ENCODE measurements at places on chromosomes 13 and 19. TPM values are rescaled to one million over a fixed set of nuclear protein-coding genes. Genes with fewer than 3 reads are reported as not detected.

The CD37 gene
- 6.5 TPM for total RNA-seq

The SMIM44 gene
- not detected for total RNA-seq

The PLEKHJ1 gene
- 30.6 TPM for total RNA-seq

The FAM174C gene
- total RNA-seq = 4.9 TPM

The ZNF793 gene
- total RNA-seq = 16.8 TPM

The PRODH2 gene
- not detected for total RNA-seq

- no peak for DNase-seq
These were observed 34.3 kb downstream of the NAA16 start for GRCh38 chr13:41345165-41345913.

GRCh38 chr13:78777976-78778375 lies 119.0 kb upstream of the OBI1 start:
- no peak for DNase-seq

DNA sequence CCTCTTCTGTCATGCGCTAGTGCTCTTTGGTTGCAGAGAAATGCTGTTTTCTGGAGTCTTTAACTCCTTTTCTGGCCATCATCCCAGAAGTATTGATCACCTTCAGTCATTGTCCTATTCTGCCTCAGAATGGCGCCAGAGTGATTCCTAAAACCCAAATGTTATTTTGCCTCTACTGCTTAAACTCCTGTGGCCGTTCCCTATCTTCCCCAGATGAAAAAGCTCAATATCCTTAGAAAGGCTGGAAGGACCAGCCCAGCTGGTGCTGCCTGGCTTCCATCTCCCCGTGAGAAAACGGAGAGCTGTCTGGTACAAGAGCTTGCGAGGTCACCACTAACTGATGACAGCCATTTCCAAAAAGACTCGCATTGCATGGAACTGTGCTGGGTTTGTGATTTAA lies 179.1 kb downstream of the RBM26 start:
- no peak for DNase-seq

DNA sequence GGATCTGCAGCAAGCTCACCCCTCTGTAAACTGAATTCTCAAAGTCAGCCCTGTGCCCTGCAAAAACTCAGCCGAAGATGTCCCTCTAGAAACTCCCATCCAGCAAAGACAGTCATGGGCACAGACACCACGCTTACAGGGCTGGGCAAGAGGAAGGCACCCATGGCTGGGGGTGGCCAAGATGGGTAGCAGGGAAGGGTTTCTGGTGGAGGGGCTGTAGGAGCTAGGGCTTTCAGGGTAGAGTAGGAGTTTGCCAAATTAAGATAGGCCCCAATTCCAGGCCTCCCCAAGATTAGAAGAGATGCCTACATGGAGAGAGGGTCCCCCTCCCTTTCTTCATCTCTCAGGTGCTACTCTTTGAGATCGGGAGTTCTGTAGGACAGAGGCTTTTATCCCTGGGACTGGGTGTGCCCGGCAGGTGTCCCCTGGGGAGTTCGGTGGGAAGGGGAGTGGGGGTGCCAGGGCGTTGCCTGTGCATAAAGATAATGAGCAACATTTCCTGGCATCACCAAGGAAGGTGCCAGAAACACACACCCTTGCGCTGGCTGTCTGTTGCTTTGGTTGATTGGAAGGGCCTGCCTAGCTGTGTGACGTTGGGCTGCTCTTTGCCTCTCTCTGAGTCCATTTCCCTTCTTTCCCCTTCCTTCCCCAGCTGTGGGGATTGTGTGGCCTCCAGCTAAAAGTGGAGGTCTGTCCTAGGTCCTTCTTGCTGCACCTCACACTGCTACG lies 9.4 kb downstream of the NRTN start:
- no peak for DNase-seq

GRCh38 chr19:17337675-17338432 lies 501 bp downstream of the GTPBP3 start:
- DNase-seq = no peak

DNA sequence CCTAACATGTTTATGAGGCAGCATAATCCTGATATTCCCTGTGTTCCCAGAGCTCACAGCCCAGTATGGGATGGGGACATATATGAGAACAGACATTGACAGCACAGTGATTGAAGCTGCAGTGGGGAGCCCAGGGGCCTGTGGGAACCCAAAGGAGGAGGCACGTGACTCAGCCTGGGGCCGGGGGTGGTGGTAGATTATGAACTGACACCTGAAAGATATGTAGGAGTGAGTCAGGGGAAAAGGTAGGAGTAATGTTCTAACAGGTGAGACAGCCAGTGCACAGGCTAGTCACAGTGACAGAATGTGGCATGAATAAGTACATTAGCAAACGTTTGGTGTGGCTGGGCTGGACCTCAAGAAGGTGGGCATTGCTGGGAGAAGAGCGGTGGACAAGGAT lies 29.0 kb downstream of the CKM start:
- no peak for DNase-seq

DNA sequence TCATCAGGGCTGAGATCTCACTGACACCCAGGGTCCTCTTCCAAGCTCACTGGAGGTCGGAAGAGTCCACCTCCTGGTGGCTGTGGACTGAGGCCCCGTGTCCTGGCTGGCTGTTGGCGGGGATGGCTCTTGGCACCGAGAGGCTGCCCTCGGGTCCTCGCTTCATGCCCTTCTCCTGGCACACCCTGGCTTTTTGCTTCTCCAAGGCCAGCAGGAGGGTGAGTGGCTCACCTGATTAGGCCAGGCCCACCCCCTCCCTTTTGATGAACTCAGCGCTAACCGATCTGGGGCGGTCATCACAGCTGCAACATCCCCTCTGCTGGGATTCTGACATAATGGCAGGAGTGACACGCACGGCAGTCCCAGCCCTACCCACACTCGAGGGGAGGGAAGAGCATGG lies 4.4 kb downstream of the SLC39A3 start:
- DNase-seq = no peak

DNA sequence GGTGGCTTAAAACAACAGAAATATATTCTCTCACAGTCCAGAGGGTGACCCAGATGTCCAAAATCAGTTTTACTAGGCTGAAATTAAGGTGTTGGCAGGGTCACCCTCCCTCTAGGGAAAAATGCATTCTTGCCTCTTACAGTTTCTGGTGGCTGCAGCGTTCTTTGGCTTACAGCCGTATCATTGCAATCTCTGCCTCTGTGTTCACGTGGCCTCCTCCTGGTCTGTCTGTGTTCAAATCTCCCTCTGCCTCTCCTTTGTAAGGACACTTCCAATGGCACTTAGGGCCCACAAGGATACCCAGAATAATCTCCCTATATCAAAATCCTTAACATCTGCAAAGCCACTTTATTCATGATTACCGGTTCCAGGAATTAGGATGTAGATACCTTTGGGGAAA lies 21.1 kb downstream of the KCTD12 start:
- no peak for DNase-seq

DNA sequence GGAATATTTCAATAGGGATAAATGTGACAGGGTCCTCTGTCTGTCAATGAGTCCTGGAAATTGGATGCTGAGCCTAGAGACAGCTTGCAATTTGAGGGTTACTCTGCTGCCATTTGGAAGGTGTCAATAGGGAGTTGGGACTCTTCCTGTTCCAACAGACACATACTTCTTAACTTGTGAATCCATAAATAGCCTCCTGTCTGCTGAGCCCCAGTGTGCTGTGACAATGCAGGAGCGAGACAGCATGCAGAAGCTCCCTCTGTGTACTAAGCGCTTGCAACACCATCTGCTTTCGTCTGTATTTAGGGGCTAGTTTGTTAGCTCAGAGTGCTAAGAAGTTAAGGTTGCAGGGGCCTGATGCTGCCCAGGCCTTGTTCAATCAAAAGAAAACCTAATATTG lies 58.5 kb upstream of the GPR12 start:
- DNase-seq = no peak

DNA sequence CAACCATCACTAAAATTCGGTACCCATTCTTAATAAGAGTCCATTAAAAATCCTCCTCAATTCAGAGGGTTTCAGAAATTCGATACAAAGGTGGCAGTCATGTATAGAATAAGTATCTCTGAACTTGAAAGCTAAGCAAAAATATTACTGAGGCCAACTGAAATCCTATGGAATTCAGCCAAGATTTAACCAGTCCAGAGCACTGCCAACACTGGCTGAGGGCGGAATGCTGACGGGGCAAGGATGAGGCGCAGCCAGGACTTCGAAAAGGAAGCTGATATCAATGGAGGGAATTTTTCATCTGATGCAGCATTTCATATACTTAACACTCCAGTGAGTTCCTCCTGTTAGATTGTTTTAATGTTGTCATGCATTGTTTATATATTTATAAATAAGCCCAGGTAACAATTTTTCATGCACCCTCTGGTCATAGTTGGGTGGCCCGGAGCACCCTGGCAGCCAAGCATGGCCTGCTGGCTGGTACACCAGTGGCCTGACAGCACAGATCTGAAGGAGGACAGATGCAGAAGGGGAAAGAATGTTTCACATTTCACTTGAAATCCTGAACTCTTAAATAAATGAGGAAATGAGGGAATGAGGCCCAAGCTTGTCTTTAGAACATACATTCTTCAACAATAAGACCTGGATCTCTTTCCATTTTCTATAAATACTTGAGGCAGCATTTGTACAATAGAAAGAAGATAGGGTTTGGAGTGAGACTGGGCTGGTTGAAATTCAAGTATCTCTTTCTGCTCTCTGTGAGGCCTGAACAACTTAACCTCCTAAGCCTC lies 41.5 kb downstream of the WDFY2 start:
- no peak for DNase-seq

DNA sequence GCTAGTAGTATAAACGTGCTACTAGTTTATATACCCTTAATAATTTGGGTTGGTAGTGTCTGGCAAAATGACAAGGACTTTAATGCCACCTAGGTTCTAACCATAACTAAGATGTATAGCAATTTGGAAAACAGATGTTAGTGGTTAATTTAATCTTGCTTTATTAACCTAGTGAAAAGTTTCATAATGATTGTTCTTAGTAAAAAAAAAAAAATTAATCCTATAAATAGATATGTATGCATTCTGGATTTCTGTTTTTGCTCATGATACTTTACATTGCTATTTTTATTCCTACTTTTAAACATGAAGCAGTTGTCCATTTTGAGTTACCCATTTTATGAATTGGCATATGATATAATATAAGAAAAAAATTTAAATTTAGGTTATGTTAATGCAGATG lies 36.3 kb downstream of the DGKH start:
- no peak for DNase-seq

GRCh38 chr13:52945348-52945747 lies 83.3 kb upstream of the OLFM4 start:
- DNase-seq = no peak

DNA sequence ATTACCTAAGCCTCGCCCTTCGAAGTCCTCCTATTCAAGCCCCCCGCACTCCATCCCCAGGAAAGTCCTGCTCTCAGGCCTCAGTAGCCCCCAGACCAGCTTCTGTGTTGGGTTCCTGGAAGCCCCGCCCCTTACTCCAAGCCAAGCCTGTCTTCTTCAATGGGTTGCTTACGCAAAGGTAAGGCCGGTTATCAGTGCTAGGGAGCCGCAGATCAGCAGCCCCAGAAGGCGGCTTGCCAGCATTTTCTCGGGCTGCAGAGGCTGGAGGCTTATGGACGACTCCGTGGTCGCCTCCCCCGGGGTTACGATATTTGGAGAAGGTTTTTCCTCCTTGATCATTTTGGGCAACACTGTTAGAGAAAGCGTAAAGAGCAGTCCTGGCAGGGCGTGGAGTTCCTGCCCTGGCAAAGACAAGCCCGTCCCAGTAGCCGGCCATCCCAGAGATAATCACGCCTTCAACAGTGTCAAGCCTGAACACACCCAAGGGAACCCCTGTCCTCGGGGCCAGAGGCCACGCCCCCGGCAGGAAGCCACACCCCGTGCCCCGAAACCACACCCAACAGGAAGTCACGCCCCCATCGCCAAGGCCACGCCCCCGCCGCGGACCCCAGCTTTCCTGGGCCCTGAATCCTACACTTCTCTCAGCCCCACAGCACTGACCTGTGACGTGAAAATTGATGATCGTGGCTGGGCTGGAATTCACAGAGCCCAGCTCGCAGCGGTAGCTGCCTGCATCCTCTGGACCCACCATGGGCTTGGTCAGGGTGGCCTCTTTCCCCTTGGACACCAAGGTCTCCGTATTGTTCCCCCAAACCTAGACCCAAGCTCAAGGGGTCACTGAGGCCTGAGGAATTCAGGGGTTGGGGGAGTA lies 954 bp upstream of the RASIP1 start:
- DNase-seq = no peak

DNA sequence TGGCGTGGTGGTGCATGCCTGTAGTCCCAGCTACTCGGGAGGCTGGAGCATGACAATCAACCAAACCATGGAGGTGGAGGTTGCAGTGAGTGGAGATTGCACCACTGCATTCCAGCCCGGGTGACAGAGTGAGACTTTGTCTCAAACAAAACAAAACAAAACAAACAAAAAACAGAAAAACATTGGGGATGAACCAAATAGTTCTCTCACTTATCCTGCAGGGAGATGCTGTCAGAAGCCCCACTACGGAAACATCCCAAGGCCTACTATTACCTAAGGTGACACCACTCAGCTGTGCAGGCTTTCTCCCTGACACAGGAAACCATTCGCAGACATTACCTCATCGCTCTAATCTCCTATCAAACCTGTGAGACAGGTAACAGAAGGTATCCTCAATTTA lies 113.5 kb downstream of the FOXO1 start:
- DNase-seq = no peak

- DNase-seq = no peak
These were observed 56.1 kb upstream of the TNFRSF19 start for GRCh38 chr13:23514076-23514475.

- no peak for DNase-seq
These were observed 383.6 kb downstream of the UQCRFS1 start for GRCh38 chr19:28829359-28829758.

DNA sequence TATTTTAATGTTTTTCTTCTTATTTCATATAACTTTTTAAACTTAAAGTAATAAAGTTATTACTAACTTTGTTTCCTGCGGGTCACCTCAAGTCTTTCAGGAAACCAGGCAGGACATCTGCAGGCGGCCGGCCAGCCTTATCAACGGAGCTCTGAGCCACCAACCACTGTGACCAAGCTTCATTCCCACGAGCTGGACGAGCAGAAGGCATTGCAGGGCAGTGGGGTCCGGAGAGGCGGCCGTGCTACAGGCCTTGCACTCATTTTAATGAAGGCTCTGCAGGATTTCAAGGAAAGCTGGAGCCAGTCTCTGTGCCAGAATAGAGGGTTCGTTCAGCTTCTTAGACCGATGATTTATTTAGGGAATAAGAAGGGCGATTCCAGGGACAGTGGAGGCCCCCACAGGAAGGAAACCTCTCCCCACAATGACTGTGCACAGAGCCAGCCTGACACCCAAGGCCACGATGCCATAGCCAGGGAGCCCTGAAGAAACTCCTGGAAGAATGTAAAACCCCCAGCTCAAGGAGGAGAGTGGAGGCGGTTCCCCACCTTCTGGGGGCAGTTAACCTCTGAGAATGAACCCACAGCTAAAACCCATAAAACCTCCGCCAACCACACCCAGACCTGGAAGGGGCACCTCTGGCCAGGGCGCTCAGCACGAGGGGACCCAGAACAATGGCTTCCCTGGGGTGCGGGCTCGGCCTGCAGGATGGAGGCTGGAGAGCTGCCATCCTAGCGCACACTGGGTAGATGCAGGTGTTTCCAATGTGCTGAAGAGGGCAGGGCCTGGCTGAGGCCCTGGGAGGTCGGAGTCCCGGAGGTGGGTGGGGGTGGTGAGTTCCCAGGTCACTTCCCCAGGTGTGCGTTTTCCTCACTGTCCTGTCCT lies 75.0 kb downstream of the RASA3 start:
- DNase-seq = no peak

Data from urinary bladder (tissue), 4 donors.